NCI-H1417 treated with DMSO at 0.1 percent for 48 hours (cell line): ENCODE measurements at places on chromosomes 7 and 10.

- no peak for DNase-seq
Observed at GRCh38 chr10:23351926-23352519, 7.4 kb upstream of the C10orf67 start.

GRCh38 chr10:72337039-72337629 lies 17.6 kb downstream of the DNAJB12 start:
- no peak for DNase-seq

- no peak for DNase-seq
Observed at GRCh38 chr10:103791858-103792257, 63.5 kb downstream of the SH3PXD2A start.

DNA sequence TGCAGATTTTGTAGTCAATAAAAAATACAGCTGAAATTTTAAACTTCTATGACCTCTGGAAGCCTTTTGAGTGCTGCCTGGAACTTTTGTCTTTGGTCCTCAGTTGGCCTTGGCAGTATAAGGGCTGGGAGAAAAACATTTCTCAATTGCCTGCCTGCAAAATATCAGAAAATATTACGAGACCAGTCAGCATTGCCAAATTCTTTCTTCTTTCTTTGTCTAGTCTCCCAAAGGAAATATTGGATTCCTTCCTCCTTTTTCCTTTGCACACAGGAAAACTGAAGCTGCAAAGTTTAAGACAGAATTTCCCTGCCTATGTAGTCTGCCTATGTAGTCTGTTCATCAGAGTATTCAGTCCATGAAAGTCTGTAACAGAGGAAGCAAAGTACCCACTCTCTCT lies 95.9 kb downstream of the CHRM2 start:
- DNase-seq: no peak

- DNase-seq: no peak
Observed at GRCh38 chr10:58140691-58141347, 126.9 kb downstream of the IPMK start.

DNA sequence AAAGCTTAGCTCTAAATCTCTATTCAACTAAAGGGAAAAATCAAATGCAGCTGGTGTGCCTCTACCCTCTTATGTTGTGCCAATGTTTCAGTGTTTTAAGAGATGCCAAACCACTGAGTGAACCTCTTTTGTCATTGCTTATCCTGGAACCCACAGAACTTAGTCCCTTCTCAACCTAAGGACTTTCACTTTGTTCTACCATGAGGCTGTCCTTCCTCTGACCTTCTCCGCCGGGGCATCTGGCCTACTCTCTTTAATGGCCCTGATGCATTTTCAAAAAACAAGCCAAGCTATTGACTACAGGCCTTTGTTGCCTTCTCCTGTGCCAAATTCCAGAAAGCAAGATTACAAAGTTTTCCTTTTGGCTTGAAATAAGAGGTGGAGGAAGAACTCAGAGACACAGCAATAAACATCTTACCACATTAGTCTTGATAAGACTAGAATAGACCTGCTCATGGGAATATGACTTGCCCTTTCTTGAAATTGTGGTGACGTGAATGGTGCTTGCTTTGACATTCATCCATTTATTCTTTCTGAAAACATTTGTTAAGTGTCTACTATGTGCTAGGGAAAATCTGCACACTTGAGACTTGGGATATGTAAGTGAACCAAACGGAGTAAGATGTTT lies 253.2 kb upstream of the SMIM30 start:
- DNase-seq: no peak

- no peak for DNase-seq
Observed at GRCh38 chr10:17200001-17200911, 1.2 kb downstream of the TRDMT1 start.

- DNase-seq: no peak
Observed at GRCh38 chr7:131689662-131690234, 133.3 kb upstream of the PODXL start.

- no peak for DNase-seq
Observed at GRCh38 chr10:132634241-132634946, 96.8 kb downstream of the INPP5A start.

- no peak for DNase-seq
Observed at GRCh38 chr7:27459021-27459730, 203.5 kb downstream of the HIBADH start.

GRCh38 chr10:58851606-58852005 lies 324.8 kb upstream of the PHYHIPL start:
- DNase-seq: no peak

- DNase-seq: no peak
Observed at GRCh38 chr7:27299861-27300260, 57.3 kb downstream of the EVX1 start.

DNA sequence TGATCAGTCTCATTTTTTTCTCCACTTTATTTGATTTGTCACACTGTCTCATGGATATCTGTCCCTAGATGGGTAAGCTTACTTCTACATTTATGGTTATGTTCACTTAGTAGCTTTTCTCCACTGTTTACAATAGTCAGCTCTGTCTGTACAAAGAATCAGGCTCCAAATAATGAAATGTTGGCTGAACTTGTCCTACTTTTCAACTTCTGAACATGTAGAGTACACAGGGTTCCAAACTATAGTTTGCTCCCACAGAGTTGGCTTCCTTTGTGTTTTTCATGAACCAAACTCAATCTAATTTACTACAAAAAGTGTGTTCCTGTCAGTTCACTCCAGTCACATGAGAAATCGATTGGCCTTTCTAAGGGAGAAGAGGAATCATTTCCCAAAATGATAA lies 175.0 kb downstream of the CCDC71L start:
- no peak for DNase-seq

DNA sequence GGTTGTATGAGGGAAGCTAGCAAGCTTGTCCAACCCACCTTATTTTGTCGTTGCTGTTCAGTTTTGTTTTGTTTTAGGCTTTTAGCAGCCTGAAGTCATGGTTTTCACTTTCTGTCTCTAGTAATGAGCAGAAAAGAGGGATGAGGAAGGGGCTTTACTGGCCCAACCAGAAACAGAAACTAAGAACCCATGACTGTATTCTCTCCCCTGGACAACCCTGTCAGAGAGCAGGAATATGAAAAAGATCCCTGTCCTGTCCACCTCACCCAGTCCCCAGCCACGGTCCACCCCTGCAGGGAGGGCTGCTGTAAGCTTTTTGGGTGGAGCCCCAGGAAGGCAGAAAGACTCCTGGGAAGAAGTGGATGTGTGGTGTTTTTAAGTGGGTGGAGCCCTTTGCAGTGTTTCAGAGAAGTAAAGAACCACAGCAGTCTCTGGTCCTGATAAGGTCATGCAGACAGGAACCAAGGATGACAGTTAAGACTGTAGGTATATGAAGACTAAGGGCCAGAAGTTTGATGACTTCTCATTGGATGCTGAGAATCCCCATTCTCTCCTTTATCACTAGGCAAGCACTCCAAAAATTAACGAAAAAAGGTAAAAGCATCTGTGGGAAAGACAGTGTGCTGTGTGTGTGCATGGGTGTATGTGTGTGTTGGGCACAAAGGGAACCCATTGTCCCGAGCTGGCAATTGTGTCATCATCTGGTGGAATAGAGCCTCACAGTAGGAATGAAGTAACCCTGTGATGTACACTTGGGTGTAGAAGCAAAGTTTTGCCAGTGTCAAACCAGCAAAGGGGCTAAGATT lies 13.8 kb downstream of the MRPL32 start:
- no peak for DNase-seq

DNA sequence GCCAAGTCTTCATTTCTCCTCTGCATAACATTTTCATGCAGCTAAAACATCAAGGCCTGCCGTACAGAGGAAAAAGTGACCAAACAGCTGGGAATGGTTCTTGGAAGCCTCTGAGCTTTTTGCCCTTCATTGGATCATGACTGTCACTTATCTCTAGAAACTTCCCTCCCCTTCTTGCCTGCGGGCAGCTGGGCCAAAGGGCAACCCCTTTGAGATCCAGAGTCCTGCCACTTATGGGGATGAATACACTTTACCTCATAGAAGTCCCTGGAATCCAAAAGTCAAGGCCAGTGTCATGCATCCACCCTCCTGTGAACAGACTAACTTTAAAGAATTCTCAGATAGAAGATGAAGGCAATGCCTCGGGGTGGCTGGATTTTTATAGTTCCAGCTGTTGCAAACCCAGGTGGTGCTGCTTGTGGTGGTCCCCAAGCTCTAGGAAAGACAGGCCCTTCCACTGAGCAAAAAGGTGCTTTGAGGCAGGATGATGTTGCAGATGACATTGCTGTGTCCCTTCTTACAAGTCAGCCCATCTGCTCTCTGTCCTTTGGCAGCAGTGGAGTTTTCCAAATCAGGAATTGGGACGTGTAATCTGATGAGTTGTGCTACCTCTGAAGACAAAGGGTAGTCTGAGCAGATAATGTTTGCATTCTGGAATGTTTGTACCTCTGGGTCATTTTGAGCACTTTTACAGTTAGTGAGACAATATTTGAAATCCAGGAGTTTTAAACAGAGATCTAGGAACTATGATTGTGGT lies 64.2 kb downstream of the LRMDA start:
- DNase-seq: no peak

GRCh38 chr10:110919971-110920881 lies 822 bp downstream of the SHOC2 start:
- DNase-seq: no peak

- DNase-seq: no peak
Observed at GRCh38 chr7:46147871-46148270, 226.8 kb upstream of the IGFBP3 start.

DNA sequence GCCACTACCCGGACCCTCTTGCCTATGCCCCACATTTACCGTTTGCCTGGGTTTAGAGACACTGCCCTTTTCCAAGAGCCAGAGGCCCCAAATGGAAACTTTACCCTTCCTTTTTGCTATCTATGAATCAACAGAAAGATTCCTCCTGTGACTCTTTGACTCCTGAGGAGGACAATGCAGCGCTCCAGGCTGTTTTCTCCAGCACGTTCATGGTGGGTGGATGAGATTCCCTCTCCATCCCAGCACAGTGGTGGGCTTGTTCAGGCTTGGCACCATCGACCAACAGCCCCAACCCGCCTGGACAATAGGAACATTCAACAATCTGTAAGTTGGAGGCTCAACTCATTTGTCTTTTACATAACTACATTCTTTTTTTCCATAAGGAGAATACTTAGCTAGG lies 55.9 kb downstream of the DLD start:
- no peak for DNase-seq

DNA sequence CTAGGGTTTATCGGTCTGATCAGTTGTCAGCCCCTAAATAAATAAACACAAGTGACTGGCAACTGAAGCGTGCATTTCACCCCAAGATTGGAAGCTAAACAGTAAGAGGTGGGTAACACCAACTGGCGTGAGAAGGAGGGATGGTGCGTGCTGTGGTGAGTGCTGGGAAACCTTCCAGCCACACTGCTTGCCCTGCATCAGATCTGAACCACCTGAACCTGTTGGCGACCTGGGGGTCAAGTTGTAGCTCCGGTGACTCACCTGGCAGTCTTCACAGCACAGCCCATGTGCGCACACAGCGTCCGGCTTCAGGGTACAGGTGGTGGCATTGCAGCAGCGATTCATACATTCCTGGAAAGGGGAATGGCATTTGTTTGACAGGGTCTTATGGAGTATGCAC lies 170.1 kb downstream of the FANK1 start:
- DNase-seq: no peak

- no peak for DNase-seq
Observed at GRCh38 chr10:97307866-97308780, 10.9 kb upstream of the FRAT1 start.

DNA sequence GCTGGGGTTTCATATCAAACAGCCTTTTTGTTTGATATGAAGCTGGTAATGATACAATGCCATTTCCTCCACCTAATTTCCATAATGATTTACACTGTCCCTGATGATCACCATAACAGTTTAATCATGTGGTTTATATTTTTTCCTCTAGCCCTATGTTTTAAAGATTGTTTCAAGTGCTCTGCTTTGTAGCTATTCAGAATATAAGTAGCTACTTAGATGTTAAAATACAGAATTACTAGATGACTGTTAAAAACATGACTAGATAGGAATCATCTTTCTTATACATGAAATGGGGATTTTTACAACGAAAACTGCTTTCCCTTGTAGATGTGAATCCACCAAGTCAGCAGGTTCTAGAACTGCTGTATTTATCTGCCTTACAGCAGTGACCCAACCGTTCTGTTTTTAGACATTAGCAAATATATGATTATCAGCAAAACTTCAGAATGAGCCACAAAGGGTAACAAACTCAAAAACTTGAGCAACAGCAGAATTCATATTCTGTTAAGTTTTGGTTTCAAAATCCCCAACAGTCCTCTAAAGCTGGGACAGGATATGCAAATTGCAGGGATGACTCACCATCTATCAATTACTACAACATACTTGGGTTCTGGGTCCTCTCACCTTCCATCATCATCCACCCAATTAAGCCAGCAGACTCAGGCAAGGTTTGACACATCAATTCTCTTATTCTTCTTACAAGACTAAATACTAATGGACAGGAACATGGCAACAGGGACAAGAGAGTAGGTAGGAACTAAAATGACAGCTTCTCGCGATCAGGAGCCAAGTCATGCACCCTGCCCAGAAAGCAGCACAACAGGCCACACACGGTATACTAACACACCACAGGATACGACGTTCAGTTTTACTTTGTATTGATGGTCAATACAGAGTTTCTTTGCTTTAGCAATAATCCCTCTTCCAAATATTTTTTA lies 83.9 kb downstream of the PIP4K2A start:
- no peak for DNase-seq

DNA sequence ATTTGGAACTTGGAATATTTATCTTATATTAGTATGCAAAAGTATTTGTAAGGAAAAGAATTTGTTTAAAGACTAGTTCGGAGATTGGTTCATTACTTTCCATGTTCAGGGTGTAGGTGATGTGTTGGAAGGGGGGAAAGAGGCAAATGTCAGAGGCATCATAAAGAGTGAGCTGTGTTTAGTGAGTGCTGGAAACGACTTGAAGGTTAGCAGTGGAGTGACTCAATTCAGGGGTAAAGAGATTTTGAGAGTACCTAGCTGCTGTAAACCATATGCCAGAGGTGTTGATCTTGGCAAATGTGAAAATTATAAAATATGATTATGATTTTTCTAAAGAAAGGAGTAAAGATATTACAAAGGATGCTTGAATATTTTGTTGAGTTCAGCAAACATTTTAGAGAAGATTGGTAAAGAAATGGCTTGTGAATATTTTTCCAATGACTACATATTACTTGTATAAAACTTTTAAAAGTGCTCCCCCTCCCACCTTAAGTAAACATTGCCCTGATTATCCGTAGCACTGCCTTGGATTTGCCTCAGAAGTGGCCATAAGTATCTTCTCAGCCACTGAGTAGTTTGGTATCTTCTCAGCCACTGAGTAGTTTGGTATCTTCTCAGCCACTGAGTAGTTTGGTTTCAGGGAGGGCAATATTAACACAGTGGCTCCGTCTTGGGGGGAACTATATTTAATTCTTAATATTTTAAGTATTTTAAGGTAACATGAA lies 51.5 kb downstream of the ZNRF2 start:
- no peak for DNase-seq

- DNase-seq: no peak
Observed at GRCh38 chr10:114375047-114375446, 29.3 kb downstream of the AFAP1L2 start.

GRCh38 chr10:63711867-63712716 lies 190.9 kb downstream of the REEP3 start:
- DNase-seq: no peak

- DNase-seq: no peak
Observed at GRCh38 chr7:44322631-44323363, 2.6 kb downstream of the CAMK2B start.
